GM20000 (cell line): ENCODE measurements at places on chromosomes 3 and 15.

GRCh38 chr3:78708565-78709073 lies 1059.2 kb downstream of the ROBO1 start:
- no peak for DNase-seq

DNA sequence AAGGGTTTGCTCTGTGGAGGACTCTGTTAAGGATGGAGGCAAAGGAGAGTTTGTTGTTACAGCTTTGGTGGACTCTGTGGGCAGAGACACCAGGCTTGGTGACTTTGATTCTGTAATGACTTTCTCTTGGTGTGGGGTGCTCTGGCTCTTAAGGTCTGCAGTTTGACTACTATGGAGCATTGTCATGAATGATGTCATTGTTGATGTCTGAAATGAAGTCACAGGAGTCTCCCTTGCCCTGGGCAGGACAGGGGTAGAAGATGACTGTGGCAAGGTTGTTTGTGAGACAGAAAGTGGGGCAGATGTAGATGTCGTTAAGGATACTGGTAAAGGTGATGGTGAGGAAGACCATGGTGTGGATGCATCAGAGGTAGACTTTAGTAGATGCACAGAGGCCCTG lies 42.7 kb downstream of the HEG1 start:
- no peak for DNase-seq

GRCh38 chr15:77545058-77545457 lies 87.7 kb downstream of the LINGO1 start:
- no peak for DNase-seq

DNA sequence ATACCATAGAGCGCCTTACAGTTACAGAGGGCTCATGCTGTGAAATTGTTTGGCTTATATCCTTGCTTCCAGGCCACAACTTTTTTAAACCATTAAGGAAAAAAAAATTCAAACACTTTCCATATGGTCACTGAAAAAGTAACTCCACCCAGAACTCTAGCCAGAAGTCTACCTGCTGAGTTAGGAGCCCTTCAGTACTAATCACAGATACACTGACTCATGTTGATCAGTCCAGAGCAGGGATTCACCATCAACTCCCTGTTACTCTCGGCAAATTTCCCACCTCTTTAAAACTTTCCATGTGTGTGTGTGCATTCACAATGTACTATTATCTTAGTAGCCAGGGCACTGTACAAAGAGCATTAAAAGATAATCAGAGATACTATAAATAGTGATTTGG lies 372.8 kb downstream of the MAGI1 start:
- DNase-seq, result no peak

DNA sequence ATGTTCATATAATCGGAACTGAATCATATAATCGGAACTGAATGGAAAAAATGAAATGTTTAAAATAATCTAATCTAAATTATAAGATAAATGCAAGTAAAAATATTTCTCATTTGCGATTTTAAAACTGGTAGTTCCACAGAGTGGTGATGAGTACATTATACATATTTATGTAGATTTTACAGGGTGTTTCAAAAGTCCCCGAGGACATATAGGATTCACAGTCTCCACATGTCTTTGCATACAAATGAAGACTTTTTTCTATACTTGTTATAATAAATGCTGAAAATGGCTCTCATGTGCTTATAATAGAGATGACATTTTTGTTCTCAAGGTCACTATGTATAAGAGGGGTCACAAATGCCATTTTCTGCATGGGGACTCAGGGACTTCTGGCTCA lies 139.5 kb downstream of the PEX5L start:
- DNase-seq, result no peak

DNA sequence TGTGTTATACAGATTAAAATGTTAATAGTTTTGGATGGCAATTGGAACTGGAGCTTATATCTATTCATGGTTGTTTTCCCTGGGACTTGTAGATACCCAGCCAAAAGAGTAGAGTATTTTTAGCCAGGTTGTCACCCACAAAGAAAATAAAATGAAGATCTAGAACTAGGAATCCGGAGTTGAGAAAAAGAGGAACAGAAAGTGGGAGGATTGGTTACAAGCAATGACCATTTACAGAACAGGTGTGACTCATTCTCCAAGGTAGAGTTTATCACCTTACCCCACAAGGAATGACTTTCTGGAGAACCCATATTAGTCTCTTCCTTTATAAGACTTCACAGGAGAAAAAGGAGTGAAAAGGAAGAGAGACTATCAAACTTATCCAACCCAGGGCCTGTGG lies 99.8 kb downstream of the TMEM108 start:
- no peak for DNase-seq

GRCh38 chr15:75237316-75237982 lies 20.7 kb upstream of the GOLGA6C start:
- peak; percentile 3 for DNase-seq

- DNase-seq, result peak; percentile 51
Measured at GRCh38 chr3:42276141-42277132, 10.5 kb upstream of the CCK start.

- no peak for DNase-seq
Measured at GRCh38 chr3:71310359-71310979, 273.1 kb downstream of the FOXP1 start.

DNA sequence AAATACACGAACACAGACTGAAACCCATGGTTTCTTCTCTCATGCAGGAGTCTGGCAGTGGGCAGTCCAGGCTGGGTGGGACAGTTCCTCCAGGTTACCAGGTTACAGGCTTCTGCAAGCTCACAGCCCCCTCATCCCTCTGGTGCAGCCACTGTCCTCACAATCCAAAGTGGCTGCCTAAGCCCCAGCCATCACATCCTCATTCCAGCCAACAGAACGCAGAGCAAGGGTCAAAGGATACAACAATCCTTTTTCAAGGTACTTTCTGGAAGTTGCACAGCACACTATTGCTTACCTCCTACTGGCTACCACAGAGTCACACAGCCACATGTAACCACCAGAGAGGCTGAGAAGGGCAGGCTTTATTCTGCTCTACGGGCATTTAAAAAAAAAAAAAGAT lies 154.6 kb downstream of the NUP210 start:
- no peak for DNase-seq

DNA sequence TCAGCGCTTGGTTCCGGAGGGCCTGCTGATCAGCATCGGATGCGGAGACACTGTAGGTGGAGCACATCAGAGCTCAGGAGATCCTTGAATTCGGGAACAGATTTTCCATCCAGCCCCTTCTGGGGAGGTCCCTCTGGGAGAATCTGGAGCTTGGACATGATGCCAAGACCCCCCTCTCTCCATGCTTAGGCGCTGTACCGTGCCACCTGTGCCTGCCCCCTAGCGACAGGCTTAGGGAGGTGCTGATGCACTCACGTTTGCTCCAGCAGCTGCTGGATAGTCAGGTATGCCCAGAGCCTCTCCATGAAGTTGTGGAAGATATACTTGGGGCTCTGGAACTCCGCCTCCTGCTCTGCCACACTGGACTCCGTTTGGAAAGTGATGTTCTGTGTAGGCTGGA lies 9.7 kb downstream of the ITIH4 start:
- DNase-seq, result peak; percentile 63

- no peak for DNase-seq
Measured at GRCh38 chr3:140022066-140022770, 87.2 kb downstream of the CLSTN2 start.

- DNase-seq, result no peak
Measured at GRCh38 chr3:130709671-130710070, 37.0 kb downstream of the PIK3R4 start.

- DNase-seq, result no peak
Measured at GRCh38 chr3:138314751-138315150, 14.9 kb downstream of the NME9 start.

- no peak for DNase-seq
Measured at GRCh38 chr3:172305552-172305951, 142.7 kb downstream of the GHSR start.

- DNase-seq, result no peak
Measured at GRCh38 chr3:53353202-53353601, 5.9 kb upstream of the DCP1A start.

DNA sequence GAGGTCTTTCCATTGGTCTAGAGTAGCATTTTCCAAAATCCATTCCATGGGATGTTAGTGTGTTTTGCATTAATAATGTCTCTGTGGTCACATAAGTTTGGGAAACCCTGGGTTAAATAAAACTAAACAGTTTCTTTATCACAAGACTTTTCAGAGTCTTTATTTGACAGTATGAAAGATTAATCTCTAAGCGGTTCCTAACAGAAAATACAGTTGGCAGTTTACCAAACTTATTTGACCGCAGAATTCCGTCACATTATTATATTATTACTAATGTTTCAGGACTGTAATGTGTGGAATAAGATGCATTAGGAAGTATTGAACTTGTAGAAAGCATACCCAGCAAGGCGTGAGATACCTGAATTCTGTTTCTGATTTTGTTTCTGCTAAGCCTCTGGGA lies 71.5 kb upstream of the ADAMTSL3 start:
- DNase-seq, result no peak

DNA sequence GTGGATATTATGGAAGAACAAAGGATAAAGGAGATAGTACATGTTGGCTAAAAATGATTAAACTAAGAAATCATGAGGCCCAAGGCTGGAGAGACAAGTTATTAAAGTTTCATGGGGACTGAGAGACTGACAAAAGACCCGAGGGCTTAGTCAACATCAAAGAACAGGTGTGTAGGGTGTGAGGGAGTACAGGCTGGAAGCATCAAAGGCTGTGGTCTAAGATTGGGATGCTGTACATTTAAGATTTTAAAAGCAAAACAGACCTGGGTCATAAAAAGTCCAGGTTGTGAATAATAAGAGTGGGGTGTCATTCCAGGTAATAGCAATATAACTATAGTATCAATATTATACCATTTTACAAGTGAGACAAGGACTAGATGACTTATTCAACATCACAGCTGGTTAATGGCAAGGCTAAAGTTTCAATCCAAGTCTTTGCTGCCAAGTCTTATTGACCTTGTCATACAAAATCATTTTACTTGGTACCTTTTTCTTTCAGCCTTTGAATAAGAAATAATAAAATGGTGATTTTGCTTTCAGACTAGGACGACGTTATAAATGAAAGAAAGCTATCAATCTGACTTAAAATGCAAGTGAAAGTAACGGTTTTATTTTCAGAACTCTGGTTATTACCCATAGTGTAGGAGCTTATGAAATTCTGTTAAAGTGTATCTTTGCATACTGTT lies 211.6 kb downstream of the TNIK start:
- DNase-seq, result peak; percentile 54

DNA sequence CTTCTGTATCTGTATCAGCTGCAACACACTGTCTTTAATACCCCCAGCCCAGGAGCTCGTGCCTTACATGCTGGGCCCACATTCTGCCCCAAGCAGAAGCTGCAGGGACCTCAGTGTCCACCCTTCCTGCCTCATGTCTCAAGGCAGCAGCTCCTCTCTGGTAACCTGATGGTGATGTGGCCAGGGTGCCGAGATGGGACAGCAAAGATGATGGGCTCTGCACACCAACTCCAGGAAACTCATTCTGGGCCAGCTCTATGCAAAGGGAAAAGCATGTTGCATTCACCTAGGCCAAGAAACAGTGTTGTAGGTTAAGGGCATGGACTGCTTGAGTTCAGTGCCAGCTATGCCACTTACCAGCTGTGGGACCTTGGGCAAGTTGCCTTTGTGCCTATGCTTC lies 79.5 kb upstream of the PRR23C start:
- DNase-seq, result no peak

DNA sequence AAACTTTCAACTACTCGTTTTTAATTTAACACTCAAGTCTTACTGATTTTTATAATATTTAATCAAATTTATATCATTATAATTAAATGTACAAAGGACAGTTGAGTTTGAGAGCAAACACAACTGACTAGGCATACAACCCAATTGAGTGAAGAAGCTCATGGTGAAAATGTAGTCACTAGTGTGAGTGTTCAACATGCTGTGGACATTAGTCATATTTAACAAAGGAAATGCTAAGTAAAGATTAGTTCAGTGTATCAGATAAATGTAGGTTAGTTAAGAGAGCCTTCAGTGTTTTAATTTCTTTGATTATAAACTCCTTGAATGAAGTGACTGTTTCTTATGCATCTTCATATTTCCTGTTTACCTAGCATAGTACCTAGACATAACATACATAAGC lies 444.2 kb upstream of the GOLIM4 start:
- DNase-seq, result no peak

GRCh38 chr15:27683121-27683520 lies 416.0 kb downstream of the OCA2 start:
- DNase-seq, result no peak

DNA sequence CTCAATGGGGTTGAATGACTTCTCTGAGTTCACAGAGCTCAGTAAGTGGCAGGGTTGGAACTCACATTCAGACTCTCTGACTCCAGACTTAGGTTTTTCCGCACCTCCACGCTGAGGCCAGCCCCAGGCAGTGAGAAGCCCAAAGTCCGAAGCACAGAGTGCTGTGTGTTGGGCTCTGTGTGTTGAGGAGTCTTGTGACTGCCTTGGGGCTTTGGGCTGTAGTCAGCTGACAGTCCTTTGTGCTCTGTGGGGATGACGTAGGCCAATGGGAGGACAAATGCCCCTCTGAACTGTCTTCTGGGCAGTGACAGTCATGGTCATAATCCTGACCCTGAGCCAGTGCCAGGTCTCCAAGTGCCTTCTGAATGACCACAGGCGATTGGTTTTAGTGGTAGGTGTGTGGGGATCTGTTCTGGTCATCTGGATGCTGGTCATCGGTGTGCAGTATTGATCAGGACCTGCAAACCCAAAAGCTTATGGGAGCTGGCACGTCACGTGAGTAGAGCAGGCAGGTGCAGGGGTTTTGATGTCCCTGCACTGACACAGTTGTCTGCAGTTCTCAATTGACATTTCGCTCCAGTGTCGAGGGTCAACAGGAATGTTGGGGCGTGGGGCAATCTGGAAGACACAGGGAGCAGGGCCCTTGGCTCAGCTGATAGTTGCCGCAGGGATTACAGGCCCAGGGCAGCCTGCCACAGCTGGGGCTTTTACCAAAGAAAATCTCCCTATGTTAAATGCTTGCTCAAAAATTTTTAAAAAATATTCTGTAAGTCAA lies 45.3 kb downstream of the CAPN3 start:
- no peak for DNase-seq

DNA sequence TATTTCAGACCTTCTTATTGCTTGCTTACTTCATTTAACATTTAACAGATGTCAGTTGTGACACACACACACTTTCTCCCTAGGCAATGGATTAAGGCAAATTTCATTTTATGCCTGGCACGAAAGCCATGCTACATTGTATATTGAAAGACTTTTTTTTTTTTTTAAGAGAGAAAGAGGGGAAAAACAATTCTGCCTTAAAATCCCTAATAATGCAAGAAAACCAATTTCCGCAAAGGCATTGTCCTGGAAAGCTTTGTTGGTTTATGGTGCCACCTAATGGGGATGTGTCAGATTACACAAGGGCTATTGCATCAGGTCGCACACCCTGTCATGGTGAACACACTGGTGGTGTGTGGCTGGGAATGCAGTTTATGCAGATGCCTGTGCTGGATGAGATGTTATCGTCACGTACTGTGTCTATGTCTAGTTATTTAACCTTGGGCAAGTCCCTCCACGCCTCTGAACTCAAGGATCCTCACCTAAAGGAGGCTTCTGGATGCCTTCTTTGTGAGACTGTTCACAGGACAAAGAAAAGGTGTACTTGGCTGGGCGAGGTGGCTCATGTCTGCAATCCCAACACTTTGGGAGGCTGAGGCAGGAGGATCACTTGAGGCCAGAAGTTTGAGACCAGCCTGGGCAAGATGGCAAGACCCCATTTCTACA lies 37.3 kb upstream of the RFTN1 start:
- peak; percentile 61 for DNase-seq
